ENCODE measurements at places on chromosomes 2 and 18. TPM values are rescaled to one million over a fixed set of nuclear protein-coding genes. Genes with fewer than 3 reads are reported as not detected.

AFF3 gene
- 14.4 TPM for total RNA-seq

C2orf80 gene
- not detected for total RNA-seq

UPP2 gene
- total RNA-seq: not detected

SH2D6 gene
- total RNA-seq: 0.26 TPM

TRAPPC12 gene
- total RNA-seq: 66.5 TPM

ABHD1 gene
- total RNA-seq: 0.65 TPM

DNA sequence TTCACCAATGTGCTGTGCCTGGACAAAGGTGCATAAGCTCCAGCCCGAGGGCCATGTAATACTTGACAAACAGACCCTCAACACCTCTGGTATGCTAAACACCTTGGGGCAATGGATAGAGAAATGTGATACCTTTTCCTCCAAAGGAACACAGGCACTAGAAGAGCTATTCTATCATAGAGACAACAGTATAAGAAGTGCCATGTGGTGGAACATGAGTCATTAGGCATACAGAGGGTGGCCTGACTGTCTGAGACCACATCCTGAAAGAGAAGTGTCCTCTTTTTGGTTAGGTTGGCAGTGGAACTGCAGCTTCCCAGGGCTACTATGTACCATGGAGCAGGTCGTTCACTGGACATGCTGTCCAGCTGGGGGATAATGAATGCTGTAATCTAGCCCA lies 153.9 kb downstream of the INSIG2 start:
- no peak overlapping the region for H3K4me3 ChIP-seq
- peaks cover under 1% of the 10 kb centered on the region for H3K36me3 ChIP-seq
- H3K27me3 ChIP-seq: peaks cover 66% of the 10 kb centered on the region

- H3K27ac ChIP-seq: no peak overlapping the region
- H3K4me1 ChIP-seq: peaks cover 22% of the 10 kb centered on the region
- DNase-seq: no peak
- peaks cover 10% of the 10 kb centered on the region for H3K27me3 ChIP-seq
- H3K36me3 ChIP-seq: peaks cover 10% of the 10 kb centered on the region
These were observed 131.2 kb upstream of the TTC39C start for GRCh38 chr18:23883277-23883790.

GRCh38 chr2:209321581-209321980 lies 102.3 kb upstream of the MAP2 start:
- no peaks in the 10 kb centered on the region for H3K36me3 ChIP-seq
- H3K27ac ChIP-seq: no peak overlapping the region
- no peak for DNase-seq
- no peaks in the 10 kb centered on the region for H3K4me1 ChIP-seq

DNA sequence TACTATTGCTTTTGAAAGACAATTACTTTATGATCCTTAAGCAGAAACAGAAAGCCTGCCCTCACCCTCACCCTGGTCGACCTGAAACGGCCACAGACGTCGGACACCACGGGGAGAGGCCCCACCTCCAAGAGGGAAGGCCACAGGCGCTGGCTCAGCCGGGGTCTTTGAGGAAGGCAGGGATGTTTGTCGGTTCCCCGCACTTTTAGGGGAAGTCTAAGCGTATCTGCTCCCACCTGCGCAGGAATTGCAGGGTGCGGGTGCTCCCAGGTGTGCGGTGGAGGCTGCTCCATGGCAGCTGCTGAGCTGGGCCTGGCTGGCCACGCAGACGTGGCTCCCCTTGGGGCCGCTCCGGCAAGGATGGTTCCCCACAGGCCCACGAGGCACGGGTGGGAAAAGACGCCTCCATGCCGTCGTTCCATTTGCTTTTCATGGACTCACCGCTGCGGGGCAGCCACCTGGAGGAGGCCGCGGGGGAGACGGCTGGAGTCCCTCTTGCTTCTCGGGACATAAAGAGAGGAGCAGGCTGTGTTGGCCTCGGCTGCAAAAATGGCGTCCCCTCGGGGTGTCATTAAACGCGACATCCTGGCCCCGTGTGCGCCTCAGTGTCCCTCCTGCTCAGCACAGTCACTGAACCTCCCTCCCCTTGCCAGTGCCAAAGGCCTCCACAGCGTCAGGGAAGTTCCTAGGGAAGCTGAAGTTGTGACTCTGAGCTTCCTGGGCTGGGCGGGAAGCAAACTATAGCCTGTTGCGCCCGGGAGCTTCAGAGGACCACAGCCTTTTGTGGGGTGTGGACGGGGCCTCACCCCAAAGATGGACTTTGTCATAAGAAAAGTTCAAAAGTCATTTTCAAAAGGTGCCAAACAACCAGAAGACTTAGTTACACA lies 63.4 kb downstream of the NFATC1 start:
- peak overlapping the region; percentile 96 for H3K27ac ChIP-seq
- no peak for DNase-seq
- H3K27me3 ChIP-seq: no peaks in the 10 kb centered on the region
- H3K4me3 ChIP-seq: peak overlapping the region; percentile 3
- no peaks in the 10 kb centered on the region for H3K36me3 ChIP-seq

GRCh38 chr2:36411962-36412444 lies 56.4 kb downstream of the CRIM1 start:
- no peak for DNase-seq
- no peak overlapping the region for H3K4me3 ChIP-seq
- H3K27me3 ChIP-seq: peaks cover 20% of the 10 kb centered on the region

- H3K4me3 ChIP-seq: no peak overlapping the region
- no peak overlapping the region for H3K27ac ChIP-seq
- H3K27me3 ChIP-seq: no peaks in the 10 kb centered on the region
- no peaks in the 10 kb centered on the region for H3K36me3 ChIP-seq
- no peak for DNase-seq
These were observed 383.6 kb downstream of the DSEL start for GRCh38 chr18:67132919-67133318.

DNA sequence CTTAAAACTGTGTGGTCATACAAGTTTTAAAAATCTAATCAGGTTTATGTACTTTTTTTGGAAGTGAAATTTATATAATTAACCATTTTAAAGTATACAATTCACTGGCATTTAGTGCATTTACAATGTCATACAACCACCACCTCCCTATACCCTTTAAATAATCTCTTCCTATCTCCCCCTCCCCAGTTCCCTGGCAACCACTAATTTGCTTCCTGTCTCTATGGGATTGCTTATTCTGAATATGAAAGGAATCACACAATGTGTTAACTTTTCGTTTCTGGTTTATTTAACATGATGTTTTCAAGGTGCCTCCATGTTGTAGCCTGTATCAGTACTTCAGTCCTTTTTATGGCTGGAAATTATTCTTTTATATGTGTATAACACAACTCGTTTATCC lies 19.4 kb downstream of the CHMP3 start:
- H3K4me3 ChIP-seq: no peak overlapping the region
- no peak overlapping the region for H3K27ac ChIP-seq
- H3K27me3 ChIP-seq: no peaks in the 10 kb centered on the region
- DNase-seq: no peak
- peaks cover 5% of the 10 kb centered on the region for H3K36me3 ChIP-seq
- H3K4me1 ChIP-seq: peaks cover 5% of the 10 kb centered on the region

GRCh38 chr18:43547456-43547855 lies 270.2 kb upstream of the SYT4 start:
- no peak for DNase-seq
- no peaks in the 10 kb centered on the region for H3K27me3 ChIP-seq
- H3K4me3 ChIP-seq: no peak overlapping the region
- no peak overlapping the region for H3K27ac ChIP-seq
- peaks cover 2% of the 10 kb centered on the region for H3K36me3 ChIP-seq
- H3K4me1 ChIP-seq: no peaks in the 10 kb centered on the region

DNA sequence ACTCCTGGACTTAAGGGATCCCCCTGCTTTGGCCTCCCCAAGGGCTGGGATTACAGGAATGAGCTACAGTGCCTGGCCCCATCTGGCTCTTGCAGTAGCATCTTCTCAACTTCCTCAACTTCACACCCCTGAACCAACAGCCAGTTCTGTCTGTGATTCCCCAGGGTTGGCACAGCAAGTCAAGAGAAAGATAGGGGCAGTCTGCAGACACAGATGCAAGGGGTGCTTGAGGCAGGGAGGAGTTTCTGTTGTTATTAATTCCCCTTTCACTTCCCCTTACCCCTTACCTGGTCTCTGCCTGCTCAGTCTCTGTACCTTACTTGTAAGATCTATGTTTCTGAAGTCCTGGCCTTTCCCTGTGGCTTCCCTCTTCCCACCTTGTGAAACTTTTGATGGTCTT lies 54.1 kb upstream of the MEX3C start:
- H3K4me3 ChIP-seq: no peak overlapping the region
- H3K27ac ChIP-seq: no peak overlapping the region
- no peaks in the 10 kb centered on the region for H3K4me1 ChIP-seq
- peaks cover 2% of the 10 kb centered on the region for H3K36me3 ChIP-seq
- peaks cover 14% of the 10 kb centered on the region for H3K27me3 ChIP-seq

DNA sequence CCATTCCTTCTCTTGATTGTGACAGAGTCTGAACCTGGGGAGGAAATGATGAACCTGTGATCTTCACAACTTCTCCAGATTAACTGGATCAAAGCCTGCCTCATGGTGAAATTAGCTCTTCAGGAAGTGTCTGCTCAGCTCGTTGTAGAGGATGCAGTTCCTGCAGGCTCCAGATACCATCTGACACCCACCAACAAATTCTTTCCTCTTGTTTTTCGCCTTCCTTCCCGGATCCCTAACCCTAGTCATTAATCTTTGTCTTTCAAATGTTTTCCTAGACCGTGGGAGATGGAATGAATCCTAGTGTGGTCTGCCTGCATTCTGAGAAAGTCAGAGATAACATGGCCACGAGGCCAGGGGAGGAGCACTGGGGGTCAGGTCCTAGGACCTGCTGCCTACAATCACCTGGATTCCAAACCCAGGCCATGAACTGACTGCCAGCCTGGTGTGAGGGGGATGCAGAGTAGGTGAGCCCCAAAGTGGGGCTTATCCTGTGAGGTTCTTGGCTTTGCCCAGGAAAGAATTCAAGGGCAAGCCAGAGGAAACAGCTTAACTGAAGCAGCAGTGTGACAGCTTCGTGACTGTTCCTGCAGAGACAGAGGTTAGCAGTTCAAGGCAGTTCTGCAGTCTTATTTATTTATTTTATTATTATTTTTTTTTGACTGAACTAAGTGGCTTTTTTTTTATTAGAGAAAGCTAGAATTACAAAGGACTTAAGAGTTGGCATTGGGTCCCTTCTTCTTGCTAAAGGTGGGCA lies 67.8 kb downstream of the DIPK1C start:
- no peak for DNase-seq
- peaks cover 13% of the 10 kb centered on the region for H3K4me1 ChIP-seq
- H3K27ac ChIP-seq: no peak overlapping the region
- peaks cover 6% of the 10 kb centered on the region for H3K36me3 ChIP-seq
- H3K4me3 ChIP-seq: no peak overlapping the region

DNA sequence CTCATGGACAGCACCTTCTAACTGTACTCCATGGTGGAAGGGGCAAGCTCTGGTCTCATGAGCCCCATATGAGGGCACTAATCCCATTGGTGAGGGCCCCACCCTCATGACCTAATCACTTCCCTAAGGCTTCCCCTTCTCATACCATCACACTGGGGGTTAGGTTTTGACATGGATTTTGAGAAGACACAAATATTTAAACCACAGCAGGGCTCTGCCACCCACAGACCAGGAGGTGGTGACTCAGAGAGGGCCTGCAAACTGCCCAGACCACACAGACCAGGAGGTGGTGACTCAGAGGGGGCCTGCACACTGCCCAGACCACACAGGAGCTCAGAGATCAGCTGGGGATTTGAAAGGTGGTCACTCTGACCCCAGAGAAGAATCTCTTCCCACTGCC lies 222.0 kb downstream of the KLHL29 start:
- no peak for DNase-seq
- H3K27me3 ChIP-seq: peaks cover 11% of the 10 kb centered on the region
- H3K36me3 ChIP-seq: peaks cover 5% of the 10 kb centered on the region
- no peaks in the 10 kb centered on the region for H3K4me1 ChIP-seq

- H3K4me3 ChIP-seq: no peak overlapping the region
- no peaks in the 10 kb centered on the region for H3K4me1 ChIP-seq
- no peak for DNase-seq
- H3K27me3 ChIP-seq: peaks cover 15% of the 10 kb centered on the region
- H3K27ac ChIP-seq: no peak overlapping the region
These were observed 22.0 kb downstream of the DRC1 start for GRCh38 chr2:26423750-26424149.

DNA sequence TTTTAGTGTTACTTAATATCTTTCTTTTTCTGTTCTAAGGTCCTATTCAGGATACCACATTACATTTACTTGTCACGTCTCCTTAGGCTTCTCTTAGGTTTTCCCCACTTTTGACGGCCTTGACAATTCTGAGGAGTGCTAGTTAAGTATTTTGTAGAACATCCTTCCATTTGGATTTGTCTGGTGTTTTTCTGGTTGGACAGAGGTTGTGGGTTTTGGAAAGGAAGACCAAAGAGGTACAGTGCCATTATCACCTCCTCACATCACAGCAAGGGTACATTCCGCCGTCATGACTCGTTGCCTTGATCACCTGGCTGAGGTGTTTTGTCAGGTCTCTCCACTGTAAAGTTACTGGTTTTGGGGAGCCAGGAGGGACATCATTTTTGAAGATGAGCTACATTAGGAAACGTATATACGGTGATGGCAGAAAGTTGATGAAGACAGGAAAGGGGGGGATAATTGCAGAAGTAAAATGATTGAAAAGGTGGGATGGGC lies 88.4 kb upstream of the TMEM247 start:
- H3K36me3 ChIP-seq: peaks cover 6% of the 10 kb centered on the region
- H3K4me3 ChIP-seq: no peak overlapping the region
- peaks cover 58% of the 10 kb centered on the region for H3K27me3 ChIP-seq
- no peak for DNase-seq
- no peak overlapping the region for H3K27ac ChIP-seq

GRCh38 chr2:151237422-151238025 lies 24.1 kb downstream of the RBM43 start:
- H3K4me1 ChIP-seq: peaks cover 5% of the 10 kb centered on the region
- H3K36me3 ChIP-seq: no peaks in the 10 kb centered on the region
- no peak overlapping the region for H3K4me3 ChIP-seq
- H3K27me3 ChIP-seq: peaks cover 7% of the 10 kb centered on the region
- no peak overlapping the region for H3K27ac ChIP-seq

Measured in T-helper 17 cell (primary cell).